Natural killer cell (primary cell): ENCODE measurements at places on chromosomes 3 and 15. TPM values are rescaled to one million over a fixed set of nuclear protein-coding genes. Genes with fewer than 3 reads are reported as not detected.

NRG4 gene
- total RNA-seq, result not detected

MESP2 gene
- not detected for total RNA-seq

HTD2 gene
- 3.3 TPM for total RNA-seq

SLC28A1 gene
- not detected for total RNA-seq

CAV3 gene
- not detected for total RNA-seq

CHRM5 gene
- total RNA-seq, result not detected

SSUH2 gene
- total RNA-seq, result not detected

ITGB5 gene
- 8.4 TPM for total RNA-seq

SERPINI1 gene
- total RNA-seq, result 9.3 TPM

ZNF860 gene
- total RNA-seq, result not detected

C3orf49 gene
- total RNA-seq, result not detected

- no peak for DNase-seq
Observed at GRCh38 chr3:16523778-16524177, 10.3 kb upstream of the RFTN1 start.

GRCh38 chr3:42855219-42855546, 20.5 kb downstream of the CYP8B1 start:
- DNase-seq, result no peak

DNA sequence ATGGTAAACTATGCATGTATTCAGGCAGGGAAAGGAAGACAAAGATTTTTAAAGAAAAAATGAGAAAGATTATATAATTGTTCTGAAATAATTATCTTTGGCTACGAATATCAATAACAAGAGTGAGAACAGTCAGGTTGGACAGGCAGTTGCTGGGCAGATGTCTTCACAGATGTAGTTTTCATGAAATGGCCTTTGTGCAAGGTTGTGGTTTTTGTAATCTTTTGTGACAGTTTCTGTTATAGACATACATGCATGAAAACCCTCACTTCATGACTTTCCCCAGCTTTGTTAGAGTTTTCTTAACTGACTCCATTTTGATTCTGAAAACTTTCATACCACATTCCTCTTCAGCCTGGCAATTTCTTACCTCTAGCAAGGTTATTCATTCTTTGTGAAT, 34.9 kb upstream of the SLC25A36 start:
- DNase-seq, result no peak

DNA sequence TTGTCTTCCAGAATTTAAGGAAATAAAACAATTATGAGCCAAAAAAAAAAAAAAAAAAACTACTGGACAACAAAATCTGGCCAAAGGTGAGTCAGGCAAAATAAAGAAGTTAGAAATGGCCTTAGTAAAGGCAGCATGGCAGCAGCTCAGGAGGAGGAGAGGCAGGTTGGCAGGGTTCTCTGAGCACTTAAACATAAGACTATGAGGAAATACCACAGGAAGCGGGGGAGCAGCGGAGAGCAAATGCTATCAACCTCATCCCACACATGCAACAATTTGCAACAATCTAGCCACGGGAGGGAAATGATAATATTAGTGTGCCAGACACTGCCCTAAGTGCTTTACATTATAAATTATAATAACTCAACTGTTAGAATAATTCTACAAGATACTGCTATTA, 247.3 kb upstream of the NSMCE3 start:
- no peak for DNase-seq

GRCh38 chr3:141246958-141247301, 15.3 kb downstream of the PXYLP1 start:
- no peak for DNase-seq

- DNase-seq, result no peak
Observed at GRCh38 chr15:83063551-83063950, 3.5 kb downstream of the BTBD1 start.

- DNase-seq, result peak; percentile 8
Observed at GRCh38 chr3:189632242-189632641, 1.1 kb downstream of the TP63 start.

DNA sequence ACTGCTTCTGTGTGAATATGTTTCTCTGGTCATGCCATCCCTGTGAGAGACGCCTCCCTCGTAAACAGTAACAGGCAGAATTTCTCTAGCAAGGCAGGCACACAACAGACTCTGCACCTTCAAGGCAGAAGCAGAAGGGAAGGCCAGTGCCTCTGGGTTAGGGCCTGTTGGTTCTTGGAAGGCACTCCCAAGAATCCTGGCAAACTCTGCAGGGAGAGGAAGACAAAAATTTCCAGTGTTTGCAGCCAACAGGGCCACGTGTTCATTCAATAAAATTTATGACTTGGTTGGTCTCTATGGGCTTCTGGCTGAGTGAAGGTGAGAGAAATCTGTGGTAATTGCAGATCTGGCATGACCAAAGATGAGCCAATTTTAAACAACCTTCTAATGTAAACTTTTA, 39.3 kb downstream of the NFKBIZ start:
- no peak for DNase-seq

DNA sequence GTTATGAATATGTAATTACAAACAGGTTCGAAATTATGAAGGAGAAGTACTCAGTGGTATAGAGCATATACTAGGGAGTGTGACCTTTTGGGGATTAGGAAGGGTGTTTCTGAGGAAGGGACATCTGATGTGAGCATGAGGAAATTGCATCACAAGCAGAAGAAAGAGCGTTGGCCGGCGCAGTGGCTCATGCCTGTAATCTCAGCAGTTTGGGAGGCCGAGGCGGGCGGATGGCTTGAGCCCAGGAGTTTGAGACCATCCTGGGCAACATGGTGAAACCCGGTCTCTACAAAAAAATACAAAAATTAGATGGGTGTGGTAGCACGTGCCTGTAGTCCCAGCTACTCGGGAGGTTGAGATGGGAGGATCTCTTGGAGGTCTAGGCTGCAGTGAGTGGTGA, 6.9 kb downstream of the CMTM7 start:
- DNase-seq, result peak; percentile 17

- DNase-seq, result no peak
Observed at GRCh38 chr3:66302288-66302687, 81.5 kb downstream of the SLC25A26 start.
